ENCODE measurements at places on chromosomes 4 and X.

DNA sequence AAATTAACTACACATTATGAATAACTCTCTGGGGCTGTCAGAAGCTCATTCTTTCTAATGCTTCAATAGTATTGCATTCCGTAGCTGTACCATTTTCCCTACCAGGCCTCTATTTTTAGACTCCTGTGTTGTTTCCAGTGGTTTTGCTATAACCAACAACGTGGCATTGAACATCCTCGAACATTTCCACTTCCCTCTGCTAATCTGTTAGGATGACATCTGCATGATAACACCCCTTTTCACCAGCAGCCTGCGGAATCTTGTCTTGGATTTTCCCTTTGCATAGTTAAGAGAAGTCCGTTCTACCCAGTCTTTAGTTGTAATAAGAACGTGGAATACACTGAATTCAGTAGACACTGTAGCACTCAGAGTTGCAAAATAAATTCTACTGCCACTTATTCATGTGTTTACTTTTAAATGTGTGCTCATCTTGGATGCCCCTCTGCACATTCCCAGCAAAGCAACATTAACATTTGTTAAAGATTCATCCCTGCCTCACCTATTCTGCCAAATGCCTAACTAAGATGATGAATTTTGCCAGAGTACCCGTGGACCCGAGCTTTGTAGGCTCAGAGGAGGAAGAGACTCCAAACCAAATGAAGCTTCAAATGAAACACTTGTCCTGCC is 55.6 kb downstream of the SEL1L3 start:
- no peak for DNase-seq

DNA sequence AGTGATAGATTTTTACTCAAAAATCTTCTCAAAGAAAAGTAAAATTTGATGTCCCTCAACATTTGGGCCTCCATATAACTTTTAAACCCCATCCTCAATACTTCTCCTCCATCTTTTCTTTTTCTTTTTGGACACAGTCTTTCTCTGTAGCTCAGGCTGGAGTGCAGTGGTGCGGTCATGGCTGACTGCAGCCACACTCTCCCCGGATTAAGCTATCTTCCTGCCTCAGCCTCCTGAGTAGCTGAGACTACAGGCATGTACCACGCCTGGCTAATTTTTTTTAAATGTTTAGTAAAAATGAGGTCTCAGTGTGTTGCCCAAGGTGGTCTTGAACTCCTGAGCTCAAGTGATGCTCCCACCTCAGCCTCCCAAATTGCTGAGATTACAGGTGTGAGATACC is 33.1 kb downstream of the KDM6A start:
- no peak for DNase-seq

- DNase-seq, result no peak
Observed at GRCh38 chrX:46630141-46630540, 56.6 kb downstream of the CHST7 start.

- DNase-seq, result no peak
Observed at GRCh38 chr4:6802626-6803025, 20.1 kb downstream of the KIAA0232 start.

DNA sequence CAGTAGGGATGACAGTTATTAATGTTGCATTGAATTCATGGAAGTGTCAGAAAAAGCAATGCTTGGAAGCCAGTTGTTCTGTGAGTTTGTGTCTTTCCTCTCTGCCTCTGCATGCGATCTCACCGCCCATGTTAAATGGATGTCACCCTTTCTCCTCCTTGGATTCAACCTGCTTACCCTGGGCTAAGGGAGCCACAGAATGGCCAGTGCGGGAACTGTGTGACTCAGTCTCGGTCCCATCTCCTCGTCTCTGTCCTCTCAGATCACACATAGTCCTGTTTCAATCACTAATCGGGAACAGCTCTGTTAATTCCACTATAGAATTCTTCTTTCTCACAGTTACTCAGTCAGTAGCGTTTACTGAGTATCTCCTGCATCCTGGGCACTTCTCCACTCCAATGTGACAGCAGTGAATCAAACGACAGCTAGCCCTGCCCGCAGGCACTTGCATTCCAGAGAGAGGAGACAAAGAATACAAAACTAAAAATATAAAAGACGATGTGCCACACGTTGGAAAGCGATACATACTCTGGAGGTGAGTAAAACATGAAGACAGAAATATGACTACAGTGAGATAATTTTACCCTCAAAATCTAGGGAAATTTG is 53.6 kb upstream of the TLR3 start:
- no peak for DNase-seq

DNA sequence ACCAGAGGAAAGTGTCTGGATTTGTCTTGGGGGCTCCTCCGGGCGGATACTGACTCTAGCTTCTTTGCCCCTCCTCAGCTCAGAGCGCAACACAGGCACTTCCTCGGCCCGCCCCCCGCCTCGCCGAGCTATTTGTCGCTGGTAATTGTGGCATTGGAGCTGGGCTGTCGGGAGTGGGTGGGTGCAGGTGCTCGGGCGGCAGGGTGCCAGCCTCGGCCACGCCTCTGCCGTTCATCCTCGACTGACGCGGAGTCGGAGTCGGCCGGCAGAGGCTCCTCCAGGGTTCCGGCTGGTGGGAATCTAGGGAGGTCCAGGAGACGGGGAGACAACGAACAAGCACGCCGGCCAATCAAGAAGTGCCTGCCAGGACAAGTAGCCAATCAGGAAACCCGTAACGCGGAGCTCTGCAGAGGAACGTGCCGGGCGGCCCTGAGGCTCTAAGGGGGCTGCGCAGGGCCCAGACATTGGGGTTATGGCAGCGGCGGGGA is 3.9 kb upstream of the SYN1 start:
- DNase-seq, result peak; percentile 42

- no peak for DNase-seq
Observed at GRCh38 chr4:7052313-7052712, 9.1 kb downstream of the TADA2B start.

DNA sequence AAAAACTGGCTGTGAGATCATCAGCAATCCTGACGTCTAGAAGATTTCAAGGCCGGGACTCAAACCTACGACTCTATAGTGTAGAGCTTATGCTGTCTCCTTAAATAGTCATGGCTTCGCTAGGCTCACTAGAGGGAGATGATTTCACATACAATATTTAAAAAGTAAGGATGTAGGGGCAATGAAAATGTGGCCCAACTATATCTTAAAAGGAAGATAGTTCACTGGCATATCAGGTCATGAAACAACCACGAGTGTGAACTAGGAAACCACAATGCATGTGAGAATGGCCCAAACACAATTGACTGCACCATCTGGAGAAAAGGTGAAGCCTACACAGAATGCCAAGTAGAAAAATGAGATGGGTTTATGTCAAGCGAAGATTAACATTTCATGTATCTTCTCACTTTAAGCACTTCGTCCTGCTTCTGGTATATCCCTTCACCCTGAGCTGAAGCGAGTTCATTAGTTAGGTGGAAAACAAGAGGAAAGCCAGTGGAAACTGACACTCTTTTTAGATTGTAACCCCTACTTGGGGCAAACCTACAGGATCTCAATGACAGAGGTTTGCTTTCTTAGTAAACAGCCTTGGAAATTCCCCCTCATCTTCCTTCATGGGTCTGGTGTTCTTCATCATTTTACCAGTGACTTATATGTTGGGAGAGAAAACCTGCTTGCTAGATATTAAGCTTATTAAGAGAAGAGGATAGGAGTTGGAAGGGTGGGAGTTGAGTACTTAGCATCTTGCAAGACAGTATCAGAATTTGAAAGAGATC is 17.4 kb downstream of the FAM9C start:
- peak; percentile 10 for DNase-seq

DNA sequence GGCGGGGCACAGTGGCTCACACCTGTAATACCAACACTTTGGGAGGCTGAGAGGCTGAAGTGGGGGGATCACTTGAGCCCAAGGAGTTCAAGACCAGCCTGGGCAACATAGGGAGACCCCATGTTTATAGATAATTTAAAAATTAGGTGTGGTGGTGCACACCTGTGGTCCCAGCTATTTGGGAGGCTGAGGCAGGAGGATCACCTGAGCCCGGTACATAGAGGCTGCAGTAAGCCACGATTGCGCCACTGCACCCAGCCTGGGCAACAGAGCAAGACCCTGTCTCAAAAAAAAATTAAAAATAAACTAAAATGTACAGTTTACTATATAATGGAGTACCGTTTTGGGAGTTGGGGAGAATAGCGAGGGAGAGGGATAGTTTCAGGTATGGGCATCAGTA is 4.2 kb downstream of the STAG2 start:
- no peak for DNase-seq

DNA sequence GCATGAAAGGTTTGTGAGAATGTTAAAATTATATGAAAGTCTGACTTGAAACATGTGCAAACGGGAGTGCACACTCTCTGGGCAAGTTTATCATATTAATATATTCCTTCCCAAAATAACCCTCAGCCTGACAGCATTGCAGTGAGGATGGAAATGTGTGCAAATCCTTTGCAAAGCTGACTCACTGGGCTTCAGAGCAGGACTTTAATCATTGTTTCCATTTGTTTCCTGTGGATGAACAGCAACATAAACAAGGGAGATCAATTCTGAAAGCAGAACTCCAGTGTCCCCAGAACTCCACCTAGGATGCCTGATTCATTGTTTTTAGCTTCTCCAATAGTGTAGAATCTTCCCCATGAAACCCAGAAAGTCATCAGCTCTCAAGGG is 32.9 kb downstream of the SLC2A9 start:
- no peak for DNase-seq

- no peak for DNase-seq
Observed at GRCh38 chr4:13641084-13641483, 13.6 kb upstream of the BOD1L1 start.

DNA sequence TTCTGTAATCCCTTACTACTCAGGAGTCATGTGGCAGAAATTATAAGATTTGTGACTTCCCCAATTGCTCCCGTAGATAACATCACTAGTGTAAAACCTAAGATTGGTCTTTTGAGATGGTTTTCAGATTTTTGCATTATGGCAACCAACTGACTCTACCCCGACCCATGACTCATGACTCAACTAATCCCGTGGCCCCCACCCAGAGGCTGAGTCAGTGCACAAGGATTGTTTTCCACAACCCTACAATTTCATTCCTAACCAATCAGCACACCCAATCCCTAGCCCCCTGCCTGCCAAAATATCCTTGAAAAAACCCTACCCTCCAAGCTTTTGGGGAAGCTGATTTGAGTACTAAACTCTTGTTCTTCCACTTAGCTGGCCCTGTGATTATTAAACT is 109.4 kb upstream of the FAM9C start:
- no peak for DNase-seq

DNA sequence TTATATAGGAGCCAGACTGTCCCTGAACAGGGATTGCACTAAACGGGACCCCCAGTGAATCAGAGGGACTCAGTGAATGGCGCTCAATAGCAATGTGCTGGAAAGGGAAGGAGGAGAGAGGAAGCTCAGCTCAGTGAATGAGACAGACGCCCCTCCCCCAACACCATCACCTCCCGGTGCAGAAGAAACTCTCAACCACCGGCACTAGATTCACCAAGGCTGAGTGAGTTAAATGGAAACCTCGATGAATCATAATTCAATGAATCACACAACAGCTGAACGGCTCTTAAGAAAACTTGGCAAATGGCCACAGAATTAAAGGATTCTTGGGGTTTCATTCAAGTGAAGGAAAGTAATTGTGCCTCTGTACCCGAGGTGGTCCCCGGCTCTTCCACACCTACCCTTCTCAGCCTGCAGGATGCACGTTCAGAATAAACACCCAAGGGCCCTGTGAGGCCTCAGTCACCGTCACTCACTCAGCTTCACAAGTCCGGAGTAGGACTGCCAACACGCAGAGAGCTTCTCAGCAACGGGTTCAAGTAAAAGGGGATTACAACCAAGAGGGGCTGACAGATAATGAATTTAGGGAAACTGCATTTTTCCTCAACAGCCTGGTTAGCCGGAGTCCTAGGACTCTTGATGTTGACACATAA is 29.3 kb downstream of the CRMP1 start:
- DNase-seq, result no peak

- DNase-seq, result no peak
Observed at GRCh38 chr4:17605236-17605635, 9.2 kb upstream of the MED28 start.

GRCh38 chrX:45748369-45748774 is 547.7 kb upstream of the DIPK2B start:
- no peak for DNase-seq

DNA sequence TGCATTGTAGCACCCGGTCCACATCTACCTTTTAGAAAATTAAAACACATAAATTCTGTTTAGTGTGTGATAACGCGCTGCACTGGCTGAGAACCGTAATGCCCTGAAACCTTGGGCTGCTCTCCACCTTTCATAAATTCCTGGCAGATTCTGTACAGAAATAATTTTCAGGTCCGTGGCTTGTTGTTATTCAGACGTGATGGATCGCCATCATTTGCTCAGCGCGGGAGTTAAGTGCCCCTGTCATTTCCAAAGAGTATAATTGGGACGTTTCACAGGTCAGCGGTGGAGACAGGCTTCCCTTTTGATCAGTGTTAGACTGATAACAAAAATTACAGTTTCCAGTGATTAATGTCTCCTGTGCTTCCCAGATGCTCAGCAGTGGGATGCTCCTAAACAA is 16.5 kb downstream of the UVSSA start:
- no peak for DNase-seq

GRCh38 chrX:13220916-13221315 is 98.9 kb downstream of the ATXN3L start:
- no peak for DNase-seq

DNA sequence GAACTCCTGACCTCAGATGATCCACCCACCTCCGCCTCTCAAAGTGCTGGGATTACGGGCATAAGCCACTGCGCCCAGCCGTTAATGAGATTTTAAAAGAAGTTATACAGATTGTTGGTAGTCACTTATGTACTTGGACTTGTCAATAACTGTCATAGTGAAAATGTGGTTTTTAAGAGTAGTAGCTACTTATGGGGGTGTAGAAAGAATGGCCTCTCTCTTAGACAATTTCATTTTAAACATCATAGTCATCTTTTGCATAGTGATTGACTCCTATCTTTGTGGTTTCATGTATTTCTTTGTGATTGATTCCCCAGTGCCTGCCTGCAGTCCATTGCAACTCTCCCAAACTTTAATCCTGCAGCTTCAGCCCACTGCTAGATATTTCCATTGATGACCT is 17.4 kb downstream of the FAM199X start:
- no peak for DNase-seq

- no peak for DNase-seq
Observed at GRCh38 chr4:72318421-72319170, 250.4 kb downstream of the ADAMTS3 start.

DNA sequence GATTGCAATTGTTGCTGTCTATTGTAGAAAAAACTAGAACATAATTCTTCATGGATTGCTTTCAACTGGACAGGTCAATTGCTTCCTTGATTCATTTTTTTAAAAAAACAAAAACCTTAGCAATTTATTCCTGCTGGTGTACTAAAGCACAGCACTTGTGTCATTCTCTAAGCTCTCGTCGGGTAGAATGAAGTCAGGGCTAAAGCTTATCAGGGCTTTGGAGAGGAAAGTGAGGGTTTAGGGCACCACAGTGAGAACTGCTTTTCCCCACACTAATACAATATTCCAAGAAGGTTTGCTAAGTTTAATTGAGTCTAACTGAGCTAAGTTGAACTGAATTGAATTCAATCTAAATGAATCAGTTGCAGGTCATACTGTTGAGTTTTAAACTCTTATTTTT is 76.4 kb upstream of the TLR3 start:
- no peak for DNase-seq

GRCh38 chr4:27742816-27743215 is 882.2 kb downstream of the STIM2 start:
- DNase-seq, result no peak

GRCh38 chr4:79872738-79873137 is 200.3 kb downstream of the ANTXR2 start:
- DNase-seq, result no peak

GRCh38 chr4:156321203-156321602 is 367.5 kb upstream of the CTSO start:
- no peak for DNase-seq

GRCh38 chr4:182578402-182578801 is 335.2 kb downstream of the TENM3 start:
- no peak for DNase-seq

GRCh38 chrX:5876984-5877596 is 351.6 kb downstream of the NLGN4X start:
- DNase-seq, result no peak
